ENCODE measurements at places on chromosomes 16 and 17. TPM values are rescaled to one million over a fixed set of nuclear protein-coding genes. Genes with fewer than 3 reads are reported as not detected.

FBXW10 gene
- polyA plus RNA-seq, result 0.25 TPM

- no peak for DNase-seq
These were observed 414.4 kb upstream of the HSBP1 start for GRCh38 chr16:83393196-83393981.

OTOA gene
- not detected for polyA plus RNA-seq

DNA sequence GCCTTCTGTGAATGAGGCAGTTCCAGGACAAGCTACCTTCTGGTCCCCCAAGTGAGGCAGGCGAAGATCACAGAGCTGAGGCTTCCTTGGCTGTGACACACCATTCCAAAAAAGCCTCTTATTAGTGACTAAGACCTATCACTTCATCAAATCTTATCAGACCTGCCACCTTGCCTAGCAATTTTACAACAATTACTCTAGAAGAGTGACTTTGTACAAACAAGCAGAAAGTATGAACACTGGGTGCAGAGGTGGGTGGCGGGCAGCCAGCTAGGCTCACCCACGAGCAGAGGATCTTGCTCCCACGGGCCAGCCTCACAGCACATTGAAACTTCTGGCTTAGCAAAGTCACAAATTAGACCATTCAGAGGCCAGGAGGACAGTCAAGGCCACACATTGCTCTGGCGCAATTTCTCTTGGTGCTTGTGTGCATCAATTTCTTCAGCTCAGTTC is 2.2 kb upstream of the ICAM2 start:
- no peak for DNase-seq

GRCh38 chr16:79661578-79661977 is 61.0 kb upstream of the MAF start:
- no peak for DNase-seq

LAT gene
- 1.2 TPM for polyA plus RNA-seq

- no peak for DNase-seq
These were observed 15.7 kb upstream of the GPR139 start for GRCh38 chr16:20089246-20089965.

GRCh38 chr17:50214976-50215760 is 13.7 kb upstream of the COL1A1 start:
- DNase-seq, result no peak

DNA sequence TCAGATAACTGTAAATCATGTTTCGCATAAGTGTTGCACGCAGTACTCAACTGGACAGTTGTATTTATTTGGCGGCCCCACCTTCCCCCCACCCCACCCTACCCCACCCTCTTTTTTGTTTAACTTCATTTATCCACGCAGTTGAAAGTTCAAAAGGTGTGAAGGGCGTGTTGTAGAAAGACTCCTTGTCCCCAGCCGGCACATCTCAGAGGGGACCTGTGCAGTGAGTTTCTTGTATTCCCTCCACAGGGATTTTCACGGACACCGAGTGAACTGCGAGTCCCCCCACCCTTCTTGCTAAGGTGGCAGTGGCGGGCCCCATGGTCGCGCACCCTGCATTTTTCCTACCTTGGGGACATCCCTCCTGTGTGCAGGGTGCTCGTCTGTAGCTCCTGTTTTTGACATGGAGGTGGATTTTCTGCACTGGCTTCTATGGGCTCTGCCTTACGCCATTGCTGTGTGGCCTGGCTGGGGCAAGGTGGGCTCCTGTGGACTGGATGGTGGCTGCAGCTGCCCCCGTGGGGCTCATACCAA is 36.2 kb downstream of the ADCY7 start:
- DNase-seq, result no peak

ZDHHC1 gene
- polyA plus RNA-seq, result 1.1 TPM

- no peak for DNase-seq
These were observed 4.9 kb downstream of the SPPL2C start for GRCh38 chr17:45849536-45849990.

DNA sequence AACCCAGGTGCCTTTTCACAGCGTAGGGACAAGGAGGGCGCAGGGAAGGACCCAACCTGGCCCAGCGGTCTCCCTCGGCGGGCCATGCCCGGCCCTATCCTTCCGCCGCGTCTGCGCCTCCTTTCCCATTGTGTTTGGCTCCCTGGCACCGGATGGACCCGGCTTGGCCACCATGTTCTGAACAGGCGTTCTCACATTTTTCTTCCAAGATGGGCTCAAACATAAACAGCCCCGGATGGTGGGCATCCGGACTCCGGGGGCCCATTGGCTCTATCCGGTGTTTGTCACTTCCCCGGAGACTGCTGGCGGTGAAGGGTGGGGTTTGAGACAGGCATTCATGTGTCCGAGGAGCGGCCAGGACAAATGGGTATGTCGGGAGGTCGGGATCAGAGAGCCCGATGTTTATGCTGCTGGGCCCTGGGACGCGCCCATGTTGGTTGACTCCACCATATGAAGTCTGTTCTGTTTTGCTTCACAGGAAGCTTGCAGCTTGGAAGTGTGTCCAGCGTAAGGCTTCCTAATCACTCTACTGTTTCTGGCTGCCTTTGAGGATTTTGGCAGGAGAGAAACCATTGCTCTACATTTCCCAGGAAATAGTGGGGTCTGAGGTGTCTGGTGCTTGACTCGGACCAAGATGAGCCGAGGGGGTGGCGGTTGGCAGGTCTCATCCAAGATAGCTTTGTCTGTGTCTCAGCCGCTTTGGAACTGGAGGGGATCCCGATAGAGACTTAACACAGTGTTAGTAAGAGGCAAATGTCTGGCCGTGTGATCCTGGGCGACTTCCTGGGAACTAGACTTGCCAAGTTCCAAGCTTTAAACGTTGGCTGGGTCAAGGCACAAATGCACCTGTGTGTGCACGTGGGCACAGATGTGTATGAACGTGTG is 188.3 kb downstream of the IRF8 start:
- no peak for DNase-seq

DNA sequence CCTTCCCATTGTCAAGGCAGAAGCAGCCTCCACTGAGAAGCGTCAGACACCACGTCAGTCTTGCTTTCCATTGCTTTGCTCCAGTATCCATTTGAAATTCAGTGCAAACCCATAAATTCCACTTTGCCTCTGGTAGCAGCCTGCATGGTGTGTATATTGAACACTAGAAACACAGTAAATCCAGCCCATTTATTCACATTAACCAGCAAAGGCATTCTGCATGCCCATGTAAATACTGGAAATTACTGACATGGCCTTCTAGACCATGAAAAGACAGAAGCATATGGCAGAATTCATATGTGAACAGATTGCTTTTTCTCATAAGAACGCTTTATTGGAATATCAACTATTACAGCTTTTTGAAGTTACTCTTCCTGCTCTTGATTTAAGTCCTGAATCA is 595.0 kb downstream of the WWOX start:
- DNase-seq, result no peak

IRX5 gene
- 2.7 TPM for polyA plus RNA-seq

CPNE7 gene
- polyA plus RNA-seq, result 12.4 TPM

STH gene
- polyA plus RNA-seq, result not detected

All from keratinocyte (primary cell).